ENCODE measurements at places on chromosomes 12 and 14.

- DNase-seq: no peak
Measured at GRCh38 chr12:38151991-38152700, 164.4 kb upstream of the ALG10B start.

DNA sequence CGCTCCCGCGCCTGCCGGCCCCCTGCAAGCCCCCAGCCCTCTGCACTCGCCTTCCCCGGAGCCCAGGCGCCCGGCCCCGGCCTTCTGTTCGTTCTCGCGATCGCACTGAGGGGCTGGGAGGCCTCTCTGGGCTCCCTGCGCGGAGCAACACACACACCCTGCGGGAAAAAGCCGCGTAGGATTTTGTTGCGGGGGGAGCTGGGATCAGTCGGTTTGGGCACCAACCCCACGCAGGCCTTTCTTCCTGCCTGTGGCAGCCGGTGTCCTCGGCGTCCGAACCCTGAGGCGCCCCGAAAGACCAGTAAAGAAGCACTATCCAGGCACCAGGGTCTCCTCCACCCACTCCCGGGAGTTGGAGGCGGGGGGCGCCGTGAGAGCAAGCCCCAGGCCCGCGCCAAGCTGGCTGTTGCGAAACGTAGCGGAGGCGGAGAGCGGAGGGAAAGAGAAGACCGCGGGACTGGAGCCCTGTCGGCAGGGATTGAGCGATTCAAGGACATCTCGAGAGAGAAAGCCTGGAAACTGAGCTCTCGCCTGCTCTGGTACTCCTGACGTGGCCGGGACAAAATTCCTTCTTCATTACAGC is 1.9 kb upstream of the HOXC5 start:
- DNase-seq: no peak

DNA sequence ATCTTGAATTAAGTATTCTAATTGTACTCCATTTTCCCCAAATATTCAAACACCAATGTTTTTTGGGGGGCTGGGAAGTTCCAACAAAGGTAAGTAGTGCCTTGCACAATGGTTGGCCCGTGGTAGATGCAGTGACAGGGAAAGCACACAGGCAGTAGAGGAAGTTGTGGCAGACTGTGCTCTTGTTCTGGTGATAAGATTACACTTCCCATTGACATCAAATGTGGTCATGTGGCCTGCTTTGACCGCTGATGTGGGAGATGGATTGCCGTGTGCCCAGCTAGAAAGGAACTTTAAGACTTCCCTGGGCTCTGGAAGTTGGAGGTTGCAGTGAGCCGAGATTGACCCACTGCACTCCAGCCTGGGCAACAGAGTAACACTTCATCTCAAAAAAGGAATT is 223.8 kb downstream of the VRK1 start:
- DNase-seq: no peak

- no peak for DNase-seq
Measured at GRCh38 chr12:17588968-17589367, 501.0 kb downstream of the RERGL start.

DNA sequence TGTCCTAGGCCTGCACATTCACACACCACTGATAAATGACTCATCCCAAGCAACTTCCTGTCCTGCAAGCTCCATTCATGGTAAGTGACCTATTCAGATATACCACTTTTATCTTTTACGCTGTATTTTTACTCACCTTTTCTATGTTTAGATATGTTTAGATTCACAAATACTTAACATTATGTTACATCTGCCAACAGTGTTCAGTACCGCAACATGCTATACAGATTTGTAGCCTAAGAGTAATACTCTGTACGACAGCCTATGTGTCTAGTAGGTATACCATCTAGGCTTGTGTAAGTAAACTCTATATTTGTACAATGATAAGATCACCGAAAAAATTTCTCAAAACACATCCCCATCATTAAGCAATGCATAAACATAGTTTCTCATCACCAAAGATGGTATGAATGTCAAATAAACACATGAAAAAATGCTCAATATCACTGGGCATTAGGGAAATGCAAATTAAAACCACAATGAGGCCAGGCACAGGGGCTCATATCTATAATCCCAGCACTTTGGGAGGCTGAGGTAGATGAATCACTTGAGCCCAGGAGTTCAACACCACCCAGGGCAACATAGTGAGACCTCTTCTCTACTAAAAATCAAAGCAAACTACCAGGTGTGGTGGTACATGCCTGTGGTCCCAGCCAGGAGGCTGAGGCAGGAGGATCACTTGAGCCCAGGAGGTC is 20.7 kb downstream of the ATXN2 start:
- no peak for DNase-seq

DNA sequence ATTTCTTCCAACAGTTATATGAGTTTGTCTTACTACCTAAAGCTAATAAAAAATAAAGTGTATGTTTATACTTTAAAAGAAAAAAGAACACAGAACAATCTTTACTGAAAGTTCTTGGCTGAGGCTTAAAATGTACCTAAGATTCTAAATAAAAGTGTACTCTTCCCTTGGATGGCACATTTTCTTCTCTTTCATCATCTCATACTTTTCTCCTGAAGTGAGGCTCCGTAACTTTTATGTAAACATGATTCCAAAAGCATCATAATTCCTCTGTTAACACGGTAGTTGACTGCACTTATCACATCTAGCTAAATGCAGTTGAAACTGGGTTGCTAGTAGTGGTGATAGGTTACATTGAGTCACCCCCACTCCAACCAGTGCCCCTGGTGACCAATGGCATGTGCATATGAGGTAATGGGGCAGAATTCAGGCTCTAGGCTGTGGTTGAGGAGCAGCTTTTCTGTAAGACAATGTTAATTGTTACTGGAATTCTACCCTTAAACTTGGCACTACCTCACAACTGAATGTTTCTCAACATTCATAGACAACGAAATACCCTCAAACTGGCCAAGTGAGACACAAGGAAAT is 38.4 kb downstream of the WASHC3 start:
- DNase-seq: no peak

DNA sequence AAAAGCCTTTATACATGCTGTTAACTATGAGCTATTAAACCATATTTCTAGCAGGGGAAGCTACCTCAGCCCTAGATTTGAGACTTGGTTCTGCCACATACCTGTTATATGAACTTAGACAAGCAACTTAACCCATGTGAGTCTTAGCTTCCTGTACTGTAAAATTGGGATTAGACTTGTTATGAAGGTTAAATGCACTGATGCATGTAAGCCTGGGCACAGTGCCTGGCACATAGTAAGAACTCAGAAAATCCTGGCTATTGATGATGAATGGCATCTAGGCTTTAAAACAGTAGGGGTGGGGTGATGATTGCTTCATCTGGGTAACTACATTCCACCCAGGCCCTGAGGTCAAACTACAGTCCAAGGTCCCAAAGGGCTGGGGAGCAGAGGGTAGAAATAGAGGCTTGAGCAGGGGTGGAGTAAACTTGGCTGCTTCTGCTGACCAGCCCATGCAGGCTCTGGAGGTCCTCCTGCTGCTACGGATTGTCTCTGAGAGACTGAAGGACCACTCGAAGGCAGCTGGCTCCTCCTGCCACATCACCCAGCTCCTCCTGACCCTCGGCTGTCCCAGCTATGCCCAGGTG is 11.3 kb downstream of the ESPL1 start:
- no peak for DNase-seq

- DNase-seq: no peak
Measured at GRCh38 chr14:59013672-59014298, 174.7 kb upstream of the DAAM1 start.

- DNase-seq: no peak
Measured at GRCh38 chr14:25411781-25412757, 362.1 kb upstream of the STXBP6 start.

GRCh38 chr12:31405021-31405420 is 79.1 kb upstream of the SINHCAF start:
- no peak for DNase-seq

- DNase-seq: no peak
Measured at GRCh38 chr12:95970905-95971304, 25.2 kb downstream of the HAL start.

- no peak for DNase-seq
Measured at GRCh38 chr14:89315493-89316470, 101.3 kb downstream of the FOXN3 start.

DNA sequence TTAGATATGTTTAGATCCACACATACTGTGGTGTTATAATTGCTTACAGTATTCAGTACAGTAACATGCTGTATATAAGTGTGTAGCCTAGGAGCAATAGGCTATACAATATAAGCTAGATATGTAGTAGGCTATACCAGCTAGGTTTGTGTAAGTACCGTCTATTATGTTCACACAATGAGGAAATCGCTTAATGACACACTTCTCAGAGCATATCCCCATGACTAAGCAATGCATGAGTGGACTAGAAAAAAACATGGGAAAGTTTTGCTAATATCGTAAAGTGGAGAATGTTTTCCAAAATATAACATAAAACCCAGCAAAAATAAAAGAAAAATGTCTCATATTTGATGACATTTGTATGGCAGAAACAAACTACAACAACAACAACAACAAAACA is 27.3 kb downstream of the AKAP3 start:
- DNase-seq: no peak

DNA sequence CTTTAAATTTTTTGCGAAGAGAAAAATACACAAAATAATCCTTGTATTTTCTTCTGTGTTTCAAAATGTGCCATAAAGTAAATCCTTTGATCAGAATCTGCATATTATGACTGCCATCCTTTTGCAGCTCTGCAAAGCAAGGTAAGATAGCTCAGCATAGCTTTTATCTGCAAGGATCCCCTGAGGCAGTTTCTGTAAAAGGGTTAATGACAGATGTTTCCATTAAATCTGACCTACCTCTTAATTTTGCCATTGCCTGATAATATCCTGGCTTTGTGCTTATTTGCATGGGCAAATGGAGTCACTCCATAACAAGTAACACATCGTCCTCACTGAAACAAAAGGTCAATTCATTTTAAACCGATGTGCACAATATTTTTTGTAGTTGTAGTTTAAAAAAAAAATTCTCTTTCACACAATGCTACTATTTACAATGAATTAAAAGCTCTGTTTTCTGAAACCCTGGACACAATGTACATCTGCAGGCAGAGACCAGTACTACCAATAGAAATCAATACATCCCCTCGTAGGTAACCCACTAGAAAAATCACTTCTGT is 108.5 kb upstream of the SOX5 start:
- DNase-seq: no peak

DNA sequence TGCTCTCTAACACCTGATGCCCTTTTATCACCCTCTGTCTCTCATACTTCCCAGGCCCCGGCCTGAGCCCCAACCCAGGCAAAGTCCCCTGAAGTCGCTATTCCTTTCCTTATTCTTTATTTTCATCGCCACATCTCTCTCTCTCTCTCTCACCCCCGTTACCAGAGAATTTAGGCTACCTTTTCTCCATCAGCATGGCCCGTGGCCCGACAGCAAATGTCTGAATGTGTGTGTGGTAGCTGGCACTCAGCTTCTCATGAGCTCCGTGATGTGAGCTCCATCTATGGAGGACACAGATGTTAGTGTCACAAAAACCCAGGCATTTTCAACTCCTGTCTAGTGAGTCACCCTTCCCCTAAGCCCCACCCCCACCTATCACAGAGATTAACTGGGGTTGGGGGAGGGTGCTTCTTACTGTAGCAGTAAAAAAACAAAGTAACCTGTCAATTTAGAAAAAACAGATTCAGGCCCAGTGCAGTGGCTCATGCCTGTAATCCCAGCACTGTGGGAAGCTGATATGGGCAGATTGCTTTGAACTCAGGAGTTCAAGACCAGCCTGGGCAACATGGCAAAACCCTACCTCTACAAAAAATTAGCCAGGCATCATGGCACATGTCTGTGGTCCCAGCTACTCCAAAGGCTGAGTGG is 53.8 kb downstream of the VCPKMT start:
- DNase-seq: no peak

DNA sequence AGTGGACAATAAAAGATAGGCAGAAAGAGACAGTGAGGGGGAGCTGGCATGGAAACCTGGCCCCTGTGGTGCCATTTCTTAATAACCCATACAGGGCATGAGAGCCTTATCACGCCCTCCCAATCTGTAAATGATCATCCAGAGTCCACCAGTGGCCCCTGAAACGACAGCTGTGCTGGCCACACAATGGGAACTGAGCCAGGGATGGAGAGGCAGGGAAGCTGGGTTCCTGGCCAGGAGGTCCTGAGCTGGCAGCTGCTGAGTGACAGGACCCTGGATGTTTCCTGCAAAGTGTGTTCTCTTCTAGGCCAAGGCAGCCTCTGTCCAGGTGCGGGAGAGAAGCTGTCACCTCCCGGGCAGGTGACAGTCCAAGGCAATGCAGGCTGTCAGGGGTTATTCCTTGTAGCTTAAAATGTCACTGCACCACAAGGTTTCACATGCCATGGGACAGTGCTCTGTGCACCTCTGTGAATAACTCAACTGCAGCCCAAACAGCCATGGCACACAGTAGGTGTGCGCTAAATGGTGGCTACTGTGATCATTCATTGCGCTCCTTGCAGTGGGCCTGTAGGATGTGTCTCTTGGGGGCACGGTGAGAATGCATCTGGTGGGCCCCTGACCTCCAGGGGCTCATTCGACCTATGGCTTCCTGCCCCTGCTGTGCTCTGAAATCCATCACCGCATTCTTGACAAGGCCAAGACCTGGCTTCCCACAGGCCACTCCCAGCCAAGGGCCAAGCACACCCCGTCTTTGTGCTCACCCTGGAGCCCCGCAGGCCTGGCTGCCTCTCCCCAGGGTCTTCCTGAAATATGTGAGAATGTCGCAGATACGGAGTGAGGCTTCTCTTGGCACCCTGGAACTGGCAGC is 46.3 kb upstream of the BCL11B start:
- no peak for DNase-seq

DNA sequence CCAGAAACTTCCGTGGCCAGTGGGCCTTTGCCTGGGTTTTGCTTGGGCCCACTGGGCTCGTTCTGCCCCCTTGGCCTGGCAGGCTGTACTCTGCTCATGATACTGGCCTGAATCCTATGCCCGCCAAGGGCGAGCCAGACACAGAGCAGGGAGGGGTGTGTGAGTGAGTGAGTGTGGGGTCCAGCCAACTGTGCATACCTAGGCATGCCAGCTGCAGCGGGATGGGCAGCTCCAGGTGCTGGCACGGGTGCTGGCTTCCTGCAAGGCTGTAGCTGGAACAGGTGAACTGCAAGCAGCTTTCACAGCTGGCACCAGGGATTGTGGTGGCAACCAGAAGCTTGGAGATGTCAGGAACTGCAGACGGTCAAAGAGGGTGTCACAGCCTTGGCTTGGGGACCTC is 1276.4 kb downstream of the SLC16A7 start:
- DNase-seq: no peak

- DNase-seq: no peak
Measured at GRCh38 chr14:103545915-103546651, 16.4 kb downstream of the BAG5 start.

- DNase-seq: no peak
Measured at GRCh38 chr12:91630083-91630482, 447.5 kb upstream of the DCN start.

DNA sequence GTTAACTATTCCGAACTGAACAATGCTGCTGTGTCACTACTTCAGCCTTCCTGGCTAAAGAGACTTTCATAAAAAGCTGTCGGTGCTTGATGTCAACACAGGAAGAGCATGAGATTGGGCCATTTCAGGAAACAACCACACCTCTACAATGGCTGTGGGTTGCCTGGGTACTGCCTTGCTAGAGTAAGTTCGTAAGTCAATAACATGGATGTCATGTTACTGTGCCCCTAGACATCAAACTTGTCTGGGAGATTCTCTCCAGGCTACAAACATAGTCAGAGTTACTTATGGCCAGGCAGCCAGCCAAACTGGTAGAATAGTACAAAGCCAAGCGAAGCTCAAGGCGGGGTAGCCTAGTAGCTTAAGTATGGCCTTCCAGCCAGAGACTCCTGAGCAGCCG is 23.1 kb downstream of the MAX start:
- DNase-seq: no peak
